Ascending aorta (tissue), 2 donors: ENCODE measurements at places on chromosomes 4 and X. TPM values are rescaled to one million over a fixed set of nuclear protein-coding genes. Genes with fewer than 3 reads are reported as not detected.

JADE3 gene
- total RNA-seq = 1.8 TPM

ALB gene
- total RNA-seq = 51.5 TPM

PROM1 gene
- total RNA-seq = 7.2 TPM

MXRA5 gene
- total RNA-seq = 0.21 TPM

NDP gene
- total RNA-seq = not detected

RASSF6 gene
- total RNA-seq = 1.4 TPM

MED12 gene
- 36.9 TPM for total RNA-seq

ARAP2 gene
- total RNA-seq = 12.2 TPM

BMP3 gene
- total RNA-seq = not detected

IQCM gene
- total RNA-seq = not detected

DNA sequence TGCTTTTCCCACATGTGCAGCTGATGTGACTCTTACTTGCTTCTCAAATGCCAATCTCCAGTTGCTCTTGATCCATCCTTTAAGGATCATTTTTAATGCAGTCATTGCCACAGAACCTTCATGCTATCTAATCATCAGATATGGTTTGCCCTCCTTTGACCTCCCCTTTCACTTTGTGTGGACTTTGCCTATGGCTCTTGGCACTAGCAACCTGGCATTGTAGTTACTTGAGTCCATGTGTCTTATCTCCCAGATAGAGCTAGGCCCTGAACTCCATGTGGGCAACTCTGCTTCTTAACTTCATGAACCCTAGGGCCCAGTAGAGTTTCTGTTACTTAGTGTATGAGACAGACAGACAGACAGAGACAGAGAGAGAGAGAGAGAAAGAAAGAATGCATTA is 41.6 kb downstream of the MTM1 start:
- no peak for DNase-seq

GRCh38 chr4:7347981-7348380 is 86.7 kb downstream of the PSAPL1 start:
- DNase-seq = no peak

DNA sequence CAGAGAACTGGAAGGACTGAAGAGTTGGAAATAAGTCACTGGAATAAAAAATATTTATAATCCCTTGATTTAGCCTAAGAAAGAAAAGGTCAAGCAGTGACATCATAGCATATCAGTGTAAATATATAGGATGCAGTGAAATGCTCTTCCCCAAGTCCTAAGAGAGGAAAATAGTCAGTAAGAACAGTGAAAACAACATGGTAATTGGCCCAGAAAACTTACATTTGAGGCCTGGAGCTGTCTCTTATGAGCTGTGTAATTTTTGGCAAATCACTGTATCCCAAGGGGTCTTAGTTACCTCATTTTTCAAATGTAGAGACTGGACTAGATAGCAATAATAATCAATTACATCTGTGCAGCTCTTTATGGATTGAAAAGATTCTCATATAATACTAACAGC is 255.7 kb upstream of the AR start:
- DNase-seq = no peak

GRCh38 chr4:162685410-162685809 is 481.3 kb downstream of the NAF1 start:
- no peak for DNase-seq

DNA sequence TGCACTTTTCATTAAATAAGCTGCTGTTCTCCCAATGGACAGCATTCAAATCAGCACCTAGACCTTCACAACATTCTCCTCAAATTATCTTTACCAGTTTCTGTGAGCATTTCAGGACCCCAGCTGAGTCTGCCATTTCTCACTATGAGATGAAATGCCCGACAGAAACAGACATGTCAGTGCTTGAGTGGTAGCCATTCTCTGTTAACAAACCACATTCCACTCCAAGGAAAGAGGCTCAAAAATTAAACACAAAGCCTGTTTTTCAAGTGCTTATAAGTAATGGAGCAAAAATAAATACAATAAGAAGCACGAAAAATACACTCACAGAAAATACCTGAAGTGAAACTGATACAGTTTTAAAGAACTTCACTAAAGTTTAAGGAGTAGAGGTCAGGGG is 320.2 kb upstream of the PRPS2 start:
- DNase-seq = no peak

DNA sequence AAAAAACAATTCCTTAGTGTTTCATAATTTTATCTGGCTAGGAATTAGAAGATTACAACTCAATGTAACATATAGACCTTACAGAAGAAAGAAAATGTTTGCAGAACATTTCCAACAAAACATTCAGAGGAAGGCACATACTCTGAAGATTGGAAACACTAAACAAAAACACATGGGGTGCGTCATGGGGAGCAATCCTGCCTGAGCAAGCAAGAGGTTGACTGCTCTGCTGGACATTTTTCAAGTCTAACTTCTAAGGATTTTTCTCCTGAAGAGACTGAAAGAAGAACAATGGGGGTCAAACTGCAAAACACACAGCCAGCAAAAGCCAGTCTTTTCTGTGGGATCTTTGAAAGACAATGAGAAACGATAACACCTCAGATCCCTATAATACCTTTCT is 182.8 kb downstream of the GUCY2F start:
- no peak for DNase-seq

- no peak for DNase-seq
Measured at GRCh38 chrX:123731987-123732669, 724 bp downstream of the THOC2 start.

- no peak for DNase-seq
Measured at GRCh38 chr4:1310031-1310795, 20.5 kb downstream of the MAEA start.

DNA sequence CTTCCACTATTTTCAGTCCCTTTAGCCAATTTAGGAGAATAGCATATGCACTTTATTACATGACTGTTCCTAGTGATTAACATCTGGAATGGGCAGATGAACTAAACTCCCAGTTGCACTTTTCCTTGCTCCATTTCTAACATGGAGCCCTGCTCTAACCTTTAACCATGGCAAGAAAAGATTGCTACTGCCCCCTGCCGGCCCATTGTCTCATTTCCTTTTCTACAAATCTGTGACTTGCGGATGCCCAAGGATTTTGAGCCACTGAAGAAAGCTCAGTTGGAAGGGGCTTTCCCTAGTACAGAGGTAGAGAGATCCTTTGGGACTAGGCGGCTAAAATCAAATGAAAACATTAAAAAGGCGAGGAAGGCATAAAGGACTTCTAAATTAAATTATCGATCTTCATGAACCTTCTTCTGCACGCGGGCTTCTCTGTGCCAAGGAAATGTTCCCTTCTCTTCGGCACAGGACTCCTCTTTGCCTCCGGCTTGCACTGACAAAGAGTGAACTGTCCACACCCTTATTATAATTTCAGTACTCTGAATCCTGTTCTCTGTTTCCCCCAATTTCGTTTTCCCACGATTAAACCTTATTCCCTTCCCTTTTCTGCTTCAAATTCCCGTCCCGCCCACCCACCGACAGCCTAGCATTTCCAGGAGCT is 577 bp upstream of the GLRA2 start:
- no peak for DNase-seq

DNA sequence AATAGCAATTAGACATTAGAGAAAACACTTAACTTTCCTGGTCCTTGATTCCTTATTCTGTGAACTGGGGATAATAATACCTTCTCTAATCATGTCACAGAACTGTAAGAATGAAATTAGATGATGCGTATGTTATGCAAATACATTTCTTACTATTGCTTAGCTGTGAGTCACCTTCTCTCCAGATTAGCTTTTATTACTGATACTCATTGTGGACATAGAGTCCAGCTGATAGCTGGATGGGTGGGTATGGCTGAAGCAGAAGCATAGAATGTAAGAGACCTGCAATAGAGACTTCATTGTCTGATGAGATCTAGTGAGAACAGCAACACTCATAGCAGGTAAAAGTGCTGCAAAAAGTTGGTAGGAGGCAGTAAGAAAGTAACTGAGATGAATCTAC is 437.2 kb upstream of the ZFP42 start:
- no peak for DNase-seq

- DNase-seq = no peak
Measured at GRCh38 chrX:36336751-36337150, 417.2 kb downstream of the CFAP47 start.

DNA sequence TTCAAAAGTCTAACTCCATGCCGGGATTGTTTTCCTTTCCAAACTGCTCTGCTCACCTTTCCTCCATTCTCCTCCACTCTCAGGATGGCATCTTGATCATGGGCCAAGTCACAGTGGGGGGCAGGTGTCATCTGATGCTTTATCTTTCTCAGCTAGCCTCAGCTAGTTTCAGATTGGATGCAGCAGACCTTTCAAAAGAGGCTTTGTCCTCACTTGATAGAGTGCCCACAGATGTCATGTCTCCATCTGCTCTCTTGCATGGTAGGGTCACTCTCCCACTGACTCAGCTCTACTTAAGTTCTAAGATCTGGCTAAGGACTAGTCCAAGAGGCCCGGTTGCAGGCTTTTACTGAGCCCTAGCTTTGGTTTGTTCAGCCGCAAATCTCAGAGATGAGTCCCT is 341.8 kb upstream of the GALNT7 start:
- DNase-seq = no peak

GRCh38 chr4:153832720-153833287 is 43.9 kb upstream of the SFRP2 start:
- no peak for DNase-seq

DNA sequence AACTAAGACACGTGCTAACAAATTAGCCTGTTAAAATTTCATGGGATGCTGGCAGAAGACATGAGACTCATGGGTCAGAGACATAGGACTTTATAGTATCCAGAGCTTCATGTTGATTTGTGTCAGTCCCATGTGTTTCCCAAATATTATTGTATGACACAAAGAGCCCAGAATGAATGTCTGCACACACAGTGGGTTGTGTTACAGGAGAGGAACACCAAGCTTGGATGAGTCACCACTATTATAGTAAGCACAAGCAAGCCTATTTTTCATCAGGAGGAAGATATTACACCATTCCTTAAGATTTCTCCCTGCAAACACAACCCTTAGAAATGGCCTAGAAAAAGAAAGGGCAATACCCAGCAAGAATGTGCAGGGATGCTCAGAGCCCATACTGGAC is 15.4 kb downstream of the BBS12 start:
- DNase-seq = no peak

DNA sequence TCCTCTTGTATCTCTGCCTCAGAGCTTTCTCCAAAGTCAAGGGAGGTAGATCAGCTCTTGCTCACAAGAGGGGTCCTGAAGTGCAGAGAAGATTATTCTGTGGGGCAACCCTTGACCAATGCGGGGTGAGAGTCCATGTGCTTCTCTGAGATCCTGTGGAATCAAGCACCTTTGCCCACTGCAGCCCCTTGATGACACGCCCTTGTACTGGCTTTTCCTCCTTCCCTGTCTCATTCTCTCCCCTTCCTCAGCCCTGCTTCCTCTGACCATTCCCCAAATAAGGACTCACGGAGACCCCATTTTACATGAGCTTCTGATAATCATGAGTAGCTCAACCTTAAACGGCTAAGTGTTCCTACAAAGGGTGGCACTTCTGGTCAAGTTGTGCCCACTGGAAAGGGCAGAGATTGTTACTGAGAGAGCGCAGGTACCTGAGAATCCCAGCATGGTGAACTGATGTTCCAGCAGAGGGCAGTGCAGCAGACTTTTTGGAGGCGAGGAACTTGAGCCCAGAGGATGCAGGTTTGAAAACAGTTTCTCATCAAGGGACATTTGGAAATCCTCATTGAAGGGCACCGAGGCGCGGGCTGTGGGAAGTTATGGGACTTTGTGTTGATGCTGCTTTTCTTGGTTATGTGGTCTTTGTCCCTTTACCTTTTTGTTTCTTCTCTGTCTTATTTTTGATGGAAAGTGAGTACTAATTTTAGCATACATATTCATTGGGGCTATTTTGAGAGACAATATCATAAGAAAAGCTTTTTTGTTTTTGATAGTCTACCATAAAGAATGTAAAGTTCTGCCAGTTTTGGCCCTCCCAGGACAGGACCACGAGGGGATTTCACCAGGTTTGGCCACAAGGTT is 201.3 kb downstream of the RBM46 start:
- peak; percentile 66 for DNase-seq

DNA sequence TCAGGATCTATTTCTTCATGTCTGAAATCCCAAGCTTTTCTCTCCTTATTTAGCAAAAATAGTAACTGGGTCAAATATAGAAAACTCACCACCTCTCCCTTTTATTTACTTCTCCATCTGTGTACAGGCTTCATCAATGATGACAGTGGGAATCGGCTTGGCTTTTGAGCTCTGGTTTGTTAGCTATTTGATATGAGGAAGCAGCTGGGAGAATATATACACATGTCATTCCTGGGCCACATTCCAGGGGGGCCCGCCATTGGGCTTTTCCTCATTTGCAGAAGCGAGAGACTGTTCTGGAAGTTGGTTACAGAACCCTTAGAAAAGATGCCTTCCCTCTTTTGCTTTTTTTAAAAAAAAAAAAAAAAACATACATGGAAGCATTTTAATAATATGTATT is 107.4 kb upstream of the F9 start:
- no peak for DNase-seq

GRCh38 chr4:104073229-104073628 is 353.4 kb upstream of the TACR3 start:
- no peak for DNase-seq

DNA sequence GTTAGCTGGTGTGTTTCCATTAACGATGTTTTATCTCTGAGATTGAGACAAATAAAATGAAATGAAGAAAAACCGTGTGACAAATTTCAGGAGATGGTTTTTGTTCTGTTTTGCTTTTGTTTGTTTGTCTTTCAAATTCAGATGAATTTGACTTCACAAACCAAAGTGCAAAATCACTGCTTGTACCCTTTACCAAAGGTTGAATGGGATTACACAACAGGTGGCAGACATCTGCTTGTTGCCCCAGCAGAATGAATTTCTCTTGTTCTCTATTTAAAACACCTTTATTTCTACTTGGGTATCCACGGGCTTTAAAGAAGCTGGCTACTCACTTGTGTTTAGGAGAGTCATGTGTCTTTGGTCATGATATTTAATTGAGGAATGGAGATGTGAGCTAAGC is 239.7 kb upstream of the CLNK start:
- DNase-seq = no peak

DNA sequence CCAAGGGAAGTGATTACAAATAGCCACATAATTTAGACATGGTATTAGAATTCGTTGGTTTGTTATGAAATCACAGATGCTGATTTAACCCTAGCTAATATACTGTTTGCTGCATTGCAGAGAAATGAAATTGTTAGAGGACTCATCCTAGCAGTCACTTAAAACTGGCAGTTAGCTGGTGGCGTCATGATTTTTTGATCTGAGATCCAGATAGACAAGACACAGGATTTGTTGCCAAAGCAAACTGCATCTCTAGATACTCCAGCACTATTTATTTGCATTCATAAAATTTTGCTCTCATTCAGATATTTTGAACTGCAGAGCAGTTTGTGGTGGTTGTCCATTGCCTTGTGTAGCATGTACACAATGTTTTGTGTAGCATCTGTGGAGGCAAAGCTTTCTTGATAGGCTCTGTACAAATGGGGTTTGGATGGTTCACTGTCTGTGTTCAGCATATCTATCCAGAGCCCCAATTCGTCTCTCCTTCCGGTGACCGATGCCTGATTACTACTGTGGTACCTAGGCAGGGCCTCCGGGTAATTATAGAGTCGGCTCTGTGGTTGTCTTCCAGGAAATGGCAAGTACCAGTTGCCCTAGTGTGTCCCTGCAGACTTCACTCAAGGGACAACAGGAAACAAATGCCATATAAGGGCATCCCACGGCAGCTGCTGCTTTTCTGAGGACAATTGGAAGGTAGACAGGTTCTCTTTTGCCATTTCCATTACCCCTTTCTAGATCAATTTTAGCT is 30.1 kb upstream of the SPARCL1 start:
- no peak for DNase-seq

GRCh38 chr4:61251129-61251528 is 51.0 kb downstream of the ADGRL3 start:
- no peak for DNase-seq

- DNase-seq = no peak
Measured at GRCh38 chrX:14015941-14016340, 13.8 kb downstream of the GEMIN8 start.
